NCI-H187 treated with DMSO at 0.1 percent for 48 hours (cell line): ENCODE measurements at places on chromosomes 7 and 10.

DNA sequence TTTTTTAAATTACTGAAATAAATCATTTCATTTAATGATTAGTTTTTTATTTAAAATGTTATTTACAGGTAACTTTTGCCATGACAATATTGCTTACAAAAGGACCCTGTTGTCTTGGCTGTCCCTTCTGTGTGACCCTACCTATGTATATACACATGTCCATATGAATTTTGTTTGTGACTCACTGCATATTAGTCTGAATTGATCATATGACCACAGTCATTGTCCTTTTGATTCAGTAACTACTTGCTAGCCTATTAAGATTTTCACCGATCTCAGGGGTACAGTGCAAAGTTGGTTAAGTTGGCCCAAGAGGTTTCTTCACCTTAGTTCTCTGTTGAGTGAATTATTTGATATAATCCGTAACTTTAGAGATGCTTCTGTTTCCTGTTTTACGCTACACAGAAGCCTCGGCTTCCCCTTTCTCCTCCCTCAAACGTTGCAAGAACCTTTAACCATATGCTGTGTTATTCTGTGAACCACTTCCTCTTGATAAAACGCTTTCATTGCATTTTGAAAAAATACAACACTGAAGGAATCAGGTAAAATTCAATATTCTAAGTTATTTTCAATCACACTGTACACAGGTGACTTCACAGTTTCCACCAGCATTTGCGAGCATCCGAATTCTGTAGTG lies 43.9 kb downstream of the APBB1IP start:
- no peak for DNase-seq

DNA sequence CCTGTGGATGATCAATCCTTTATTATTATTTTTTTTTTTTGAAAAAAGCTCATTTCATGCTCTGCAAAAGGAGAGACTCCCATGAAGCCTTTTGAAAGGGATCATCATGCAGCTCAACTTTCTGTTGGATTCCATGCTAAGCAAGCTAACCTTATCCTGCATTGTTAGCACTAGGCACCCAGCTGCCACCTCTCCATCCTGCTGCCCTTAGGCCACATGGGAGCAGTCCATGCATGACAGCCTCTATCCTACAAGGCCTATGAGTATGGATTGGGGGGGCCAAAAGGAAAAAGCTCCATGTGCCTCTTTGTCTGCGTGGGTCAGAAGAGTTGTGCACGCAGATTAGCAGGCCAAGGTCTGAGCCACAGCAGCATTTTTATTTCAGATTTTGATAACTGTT lies 19.2 kb downstream of the SMNDC1 start:
- DNase-seq: no peak

- DNase-seq: no peak
These were observed 2.0 kb downstream of the FBH1 start for GRCh38 chr10:5892007-5892406.

DNA sequence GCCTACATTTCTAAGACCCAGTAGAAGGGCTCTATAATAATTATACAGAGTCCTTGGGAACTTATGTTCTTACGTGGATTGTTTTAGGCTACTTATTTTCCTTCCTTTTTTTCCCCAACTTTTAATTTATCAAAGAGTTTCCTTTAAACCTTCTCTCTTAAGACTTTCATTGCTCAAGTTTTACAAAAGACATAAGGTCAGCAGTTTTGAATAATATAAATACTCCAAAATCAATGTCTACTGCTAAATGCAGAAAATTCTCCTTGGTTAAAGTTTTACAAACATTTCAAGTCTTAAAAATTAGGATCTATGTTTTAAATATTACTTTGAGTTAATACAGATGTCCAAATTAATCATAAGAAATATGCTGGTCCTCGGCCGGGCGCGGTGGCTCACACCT lies 97.0 kb downstream of the LARP4B start:
- no peak for DNase-seq

GRCh38 chr10:32326119-32326518 lies 20.8 kb downstream of the EPC1 start:
- no peak for DNase-seq

- no peak for DNase-seq
These were observed 100.3 kb downstream of the STRA8 start for GRCh38 chr7:135333946-135334345.

GRCh38 chr7:158646766-158647474 lies 57.7 kb downstream of the NCAPG2 start:
- no peak for DNase-seq

DNA sequence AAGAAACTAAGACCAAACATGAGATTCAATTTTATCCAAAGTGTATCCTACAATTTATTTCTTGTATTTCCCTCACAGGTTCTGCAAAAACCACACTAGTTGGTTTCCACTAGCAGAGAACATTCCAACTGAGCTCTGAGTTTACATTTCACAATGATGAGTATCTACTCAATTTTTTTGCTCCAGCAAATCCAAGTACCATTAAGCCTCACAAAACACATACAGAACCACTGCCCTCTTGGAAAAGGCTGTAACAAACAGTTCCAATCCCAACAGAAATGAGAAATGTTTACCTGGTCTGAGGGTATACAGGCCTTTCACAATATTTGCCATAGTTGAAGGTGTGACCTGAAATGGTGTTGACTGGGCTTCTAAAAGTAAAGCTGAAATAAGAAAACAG lies 59.9 kb downstream of the CACUL1 start:
- DNase-seq: no peak

GRCh38 chr10:131930586-131931330 lies 29.9 kb downstream of the PPP2R2D start:
- DNase-seq: no peak

GRCh38 chr10:48470115-48470892 lies 134.6 kb downstream of the ARHGAP22 start:
- no peak for DNase-seq

DNA sequence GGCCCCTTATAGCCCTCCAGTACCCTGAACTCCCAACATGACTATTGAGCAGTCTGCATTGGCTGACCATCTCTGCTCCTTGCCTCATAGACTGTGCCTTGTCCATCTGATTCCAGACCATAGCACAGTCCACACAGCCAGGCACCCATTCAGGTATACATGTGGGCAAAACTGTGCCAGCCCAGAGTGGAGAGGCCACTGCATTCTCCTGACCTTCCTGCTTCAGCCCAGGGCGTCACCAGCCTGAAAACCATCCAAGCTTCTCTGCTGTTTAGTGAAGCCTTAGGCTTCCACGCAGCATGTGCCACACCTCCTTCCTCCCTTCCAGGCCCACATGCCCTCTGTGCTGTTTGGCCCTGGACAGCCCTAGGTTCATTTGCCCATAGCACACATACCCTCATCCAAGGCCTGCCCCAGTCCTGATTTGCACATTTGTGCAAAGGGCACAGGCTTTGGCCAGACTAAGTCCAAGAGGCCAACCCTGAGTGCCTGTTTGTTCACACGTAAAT lies 10.5 kb downstream of the DDX56 start:
- DNase-seq: no peak

DNA sequence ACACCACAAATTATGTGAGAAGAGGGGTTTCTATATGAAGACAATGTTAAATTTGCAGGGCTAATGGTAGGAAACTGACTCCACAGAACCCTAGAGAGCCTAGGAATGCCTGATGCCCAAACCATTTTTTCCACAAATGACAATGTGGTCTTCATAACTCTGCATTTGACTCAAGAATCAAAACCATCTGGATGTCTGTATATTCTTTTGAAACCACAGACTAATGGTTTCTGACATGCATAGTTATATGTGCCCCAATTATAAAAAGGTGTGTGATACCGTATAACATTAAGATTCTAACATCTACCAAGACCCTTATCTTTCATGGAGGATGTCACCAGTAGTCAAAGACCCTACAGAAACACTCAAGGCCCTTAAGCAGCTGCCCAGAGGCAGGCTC lies 20.3 kb downstream of the SEC61G start:
- DNase-seq: no peak

- DNase-seq: no peak
These were observed 20.8 kb downstream of the GHRHR start for GRCh38 chr7:30984359-30985107.

DNA sequence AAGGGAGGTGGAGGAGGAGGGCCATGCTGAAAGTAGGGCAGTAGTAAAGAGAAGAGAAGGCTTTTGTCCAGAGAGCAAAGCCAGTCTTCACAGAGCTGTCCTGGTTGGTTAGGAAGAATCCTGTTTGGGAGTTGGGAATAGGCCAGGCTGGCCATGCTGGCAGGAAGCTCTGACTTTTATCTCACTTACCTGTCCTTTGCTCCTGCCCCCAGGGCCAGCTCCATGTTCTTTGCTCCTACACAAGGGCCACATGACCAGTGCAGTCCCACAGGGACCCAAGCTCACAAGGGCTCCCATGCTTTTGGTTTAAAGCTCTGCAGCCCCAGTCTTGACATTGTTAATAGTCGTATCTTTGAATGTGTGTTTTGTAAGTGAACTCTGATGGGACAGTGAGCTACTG lies 161.6 kb upstream of the KMT2E start:
- DNase-seq: no peak

GRCh38 chr10:1643161-1643907 lies 94.0 kb downstream of the ADARB2 start:
- DNase-seq: no peak

- DNase-seq: no peak
These were observed 4.7 kb downstream of the NFE2L3 start for GRCh38 chr7:26156451-26157420.

GRCh38 chr10:100103581-100103980 lies 21.9 kb upstream of the CPN1 start:
- no peak for DNase-seq

- no peak for DNase-seq
These were observed 30.3 kb upstream of the CALU start for GRCh38 chr7:128708824-128709223.

GRCh38 chr7:40134428-40135316 lies at the start of the genes MPLKIP and SUGCT:
Gene MPLKIP (minus strand): TSS chr7:40134622. CDS start chr7:40134567, 55 bp downstream.
Gene SUGCT (plus strand): TSS chr7:40135005.
- DNase-seq: peak; percentile 14

GRCh38 chr10:43972976-43973647 lies 324.4 kb upstream of the ZNF32 start:
- no peak for DNase-seq

- DNase-seq: no peak
These were observed 102.2 kb downstream of the SNX10 start for GRCh38 chr7:26393818-26394217.

GRCh38 chr10:90862908-90863514 lies 5.2 kb upstream of the HTR7 start:
- no peak for DNase-seq

DNA sequence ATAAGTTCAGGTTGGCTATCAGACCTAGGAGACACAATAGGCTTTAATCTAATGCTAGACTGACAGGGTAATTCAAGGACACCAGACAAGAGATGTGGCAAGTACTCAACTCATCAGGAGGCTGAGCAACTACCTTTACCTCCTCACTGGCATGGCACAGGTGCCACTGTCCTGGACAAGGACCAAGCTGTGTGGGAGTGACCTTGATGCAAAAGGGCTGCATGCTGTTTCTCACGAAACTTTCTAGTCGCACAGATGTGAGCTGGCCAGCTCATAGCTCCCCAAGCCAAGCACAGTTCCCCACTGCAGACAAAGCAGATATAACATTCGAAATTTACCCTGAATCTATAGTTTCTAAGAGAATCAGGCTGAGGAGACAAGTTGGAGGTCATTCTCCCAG lies 207.6 kb upstream of the GHITM start:
- no peak for DNase-seq

DNA sequence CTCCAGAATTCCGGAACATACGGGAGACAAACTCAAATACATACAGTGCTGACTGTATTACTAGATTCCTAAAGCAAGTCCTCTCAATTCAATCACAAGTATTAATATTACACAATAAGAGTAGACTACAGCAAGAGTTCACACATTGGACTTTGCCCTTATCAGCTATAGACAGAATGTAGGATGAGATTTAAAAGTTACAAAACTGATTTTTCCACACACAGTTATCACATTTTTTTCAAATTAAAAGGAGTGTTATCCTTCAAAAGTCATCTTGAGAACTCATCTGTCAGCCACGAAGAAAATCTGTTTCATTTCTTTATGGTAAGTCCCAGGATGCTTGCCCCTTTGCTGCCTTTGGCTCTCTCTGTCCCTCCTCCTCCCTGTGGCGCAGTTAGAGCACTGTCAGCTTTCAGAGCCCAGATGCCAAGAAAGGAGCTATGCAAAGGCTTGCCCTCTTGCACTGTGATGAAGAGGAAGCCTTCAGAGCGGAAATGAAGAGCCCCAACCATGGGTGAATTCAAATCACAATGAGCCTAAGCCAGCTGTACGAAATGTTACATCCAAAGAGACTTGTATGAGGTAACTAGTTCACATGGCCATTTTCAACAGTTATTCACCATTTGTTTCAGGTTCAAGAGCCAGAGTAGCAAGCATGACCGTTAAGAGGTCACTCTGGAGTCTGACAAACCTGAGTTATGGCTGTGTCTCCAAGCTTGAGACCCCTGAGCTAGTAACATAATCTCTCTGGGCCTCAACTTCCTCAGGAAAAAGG lies 10.7 kb downstream of the NCOA4 start:
- DNase-seq: no peak

DNA sequence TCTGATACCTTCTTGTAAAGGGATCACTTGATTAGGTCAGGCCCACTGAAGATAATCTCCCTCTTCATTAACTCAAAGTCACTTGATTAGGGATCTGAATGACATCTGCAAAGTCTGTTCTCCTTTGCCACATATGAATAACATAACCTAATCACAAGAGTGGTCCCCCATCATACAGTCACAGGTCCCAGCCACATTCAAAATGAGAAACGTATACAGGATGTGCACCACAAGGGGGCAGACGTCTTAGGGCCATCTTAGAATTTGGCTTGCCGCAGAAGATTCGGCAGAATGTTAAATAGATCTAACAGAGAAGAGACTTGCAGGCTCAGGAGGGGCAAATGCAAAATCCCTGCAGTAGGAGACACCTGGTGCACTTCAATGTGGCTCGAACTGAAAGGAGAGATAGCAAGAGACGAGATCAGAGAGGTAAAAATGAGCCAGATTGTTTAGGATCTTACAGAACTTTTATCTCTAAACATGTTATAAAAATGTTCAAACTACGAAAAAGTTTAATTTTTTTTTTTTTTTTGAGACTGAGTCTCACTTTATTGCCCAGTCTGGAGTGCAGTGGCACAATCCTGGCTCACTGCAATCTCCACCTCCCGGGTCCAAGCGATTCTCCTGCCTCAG lies 10.4 kb upstream of the SMC3 start:
- DNase-seq: no peak

GRCh38 chr7:27124096-27124901 lies 6.3 kb downstream of the HOXA4 start:
- DNase-seq: no peak

DNA sequence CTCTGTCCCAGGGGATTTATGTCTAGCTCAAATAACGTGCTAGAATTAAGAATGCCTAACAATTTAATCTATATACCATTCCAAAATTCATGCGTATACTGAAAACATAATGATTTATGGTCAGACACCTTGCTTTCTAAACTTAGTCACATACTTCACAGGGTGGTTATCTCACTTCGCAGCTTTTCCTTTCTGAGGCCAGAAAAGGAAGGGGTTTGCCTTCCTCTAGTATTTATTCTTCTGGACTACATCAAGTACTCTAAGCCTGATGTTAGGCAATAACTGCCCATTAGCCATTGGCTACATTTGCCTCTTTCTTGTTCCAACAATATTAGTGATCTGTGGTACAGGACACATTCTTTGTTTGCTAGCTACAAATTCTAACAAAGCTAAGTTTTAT lies 72.6 kb upstream of the FHIP2A start:
- no peak for DNase-seq
